ENCODE measurements at places on chromosomes 1 and 21. TPM values are rescaled to one million over a fixed set of nuclear protein-coding genes. Genes with fewer than 3 reads are reported as not detected.

Gene CELA2A
- total RNA-seq = not detected

Gene USP21
- 13.0 TPM for total RNA-seq

Gene AIM2
- not detected for total RNA-seq

Gene TIAM1
- 9.2 TPM for total RNA-seq

Gene OR2T2
- not detected for total RNA-seq

Gene SPOCD1
- total RNA-seq = not detected

Gene FAM177B
- total RNA-seq = 0.36 TPM

Gene FOXD2
- total RNA-seq = not detected

Gene ARHGAP30
- total RNA-seq = 4.4 TPM

Gene FLG2
- not detected for total RNA-seq

Gene HPCAL4
- total RNA-seq = 0.83 TPM

Gene ESRRG
- 0.71 TPM for total RNA-seq

Gene SRGAP2C
- total RNA-seq = 26.0 TPM

Gene LCE2C
- total RNA-seq = not detected

Gene CELA2B
- not detected for total RNA-seq

Gene CLCA4
- not detected for total RNA-seq

Gene CFAP45
- total RNA-seq = not detected

Gene DTL
- total RNA-seq = not detected

Gene CNR2
- total RNA-seq = not detected

Gene TMOD4
- total RNA-seq = 1.1 TPM

Gene FCGR3A
- total RNA-seq = 7.8 TPM

Gene NBPF4
- not detected for total RNA-seq

Gene EPS8L3
- not detected for total RNA-seq

Gene ZYG11A
- not detected for total RNA-seq

Gene TMEM82
- not detected for total RNA-seq

Gene KRTAP6-1
- not detected for total RNA-seq

Gene KAZN
- total RNA-seq = 3.5 TPM

Gene FBLIM1
- total RNA-seq = 28.1 TPM

Gene HSF2BP
- total RNA-seq = 0.83 TPM

Gene S100A7
- total RNA-seq = not detected

Data from sigmoid colon (tissue), 7 donors.